Urinary bladder (tissue), 4 donors: ENCODE measurements at places on chromosomes 6 and 20. TPM values are rescaled to one million over a fixed set of nuclear protein-coding genes. Genes with fewer than 3 reads are reported as not detected.

GRCh38 chr6:148367411-148368024 lies 24.9 kb downstream of the SASH1 start:
- DNase-seq: no peak

GRCh38 chr20:36311141-36311853 lies 5.2 kb downstream of the DLGAP4 start:
- no peak for DNase-seq

GRCh38 chr6:122445274-122445673 lies 26.3 kb downstream of the SERINC1 start:
- no peak for DNase-seq

DNA sequence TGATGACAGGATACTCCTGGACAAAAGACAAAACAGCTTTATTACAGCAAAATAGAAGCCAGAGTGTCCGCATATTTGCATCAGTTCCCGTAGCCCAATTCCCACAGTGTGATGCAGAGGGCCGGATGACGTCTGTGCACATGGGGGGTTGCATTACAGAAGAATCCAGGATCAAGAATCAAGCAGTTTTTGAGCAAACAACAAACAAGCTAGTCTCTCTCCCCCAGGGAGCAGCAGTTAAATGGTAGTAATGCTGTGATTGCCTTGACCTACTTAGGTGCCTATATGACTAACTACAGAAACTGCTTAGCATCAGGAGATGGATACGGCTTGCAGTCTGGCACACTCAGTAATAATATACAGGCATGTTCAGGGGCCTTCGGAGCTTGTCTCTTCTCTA lies 3.2 kb upstream of the SDHAF4 start:
- DNase-seq: no peak

GRCh38 chr20:24949756-24950127 lies 673 bp downstream of the CST7 start:
- DNase-seq: no peak

GRCh38 chr6:139029470-139030227 lies 1.1 kb downstream of the ABRACL start:
- no peak for DNase-seq

- no peak for DNase-seq
These were observed 3.2 kb upstream of the HLA-DMB start for GRCh38 chr6:32943864-32944649.

DNA sequence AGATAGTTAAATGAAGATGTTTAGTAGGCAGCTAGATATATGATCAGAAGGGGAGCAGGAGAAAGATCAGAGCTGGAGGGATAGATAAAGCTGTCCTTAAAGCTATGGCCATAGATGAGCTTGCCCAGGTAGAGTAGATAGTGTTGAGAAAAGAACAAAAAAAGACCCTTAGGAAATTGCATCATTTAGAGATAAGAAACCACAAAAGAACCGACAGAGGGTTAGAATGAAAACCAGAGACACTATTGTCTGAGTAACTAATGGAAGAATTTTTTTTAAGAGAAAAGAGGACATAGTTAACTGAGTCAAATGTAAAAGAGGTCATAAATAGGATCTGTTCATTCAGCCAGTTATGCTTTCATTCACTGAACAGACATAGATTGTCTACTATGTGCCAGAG lies 101.8 kb downstream of the TNFAIP3 start:
- DNase-seq: no peak

- DNase-seq: no peak
These were observed 58.3 kb upstream of the TMEM181 start for GRCh38 chr6:158501360-158502262.

DNA sequence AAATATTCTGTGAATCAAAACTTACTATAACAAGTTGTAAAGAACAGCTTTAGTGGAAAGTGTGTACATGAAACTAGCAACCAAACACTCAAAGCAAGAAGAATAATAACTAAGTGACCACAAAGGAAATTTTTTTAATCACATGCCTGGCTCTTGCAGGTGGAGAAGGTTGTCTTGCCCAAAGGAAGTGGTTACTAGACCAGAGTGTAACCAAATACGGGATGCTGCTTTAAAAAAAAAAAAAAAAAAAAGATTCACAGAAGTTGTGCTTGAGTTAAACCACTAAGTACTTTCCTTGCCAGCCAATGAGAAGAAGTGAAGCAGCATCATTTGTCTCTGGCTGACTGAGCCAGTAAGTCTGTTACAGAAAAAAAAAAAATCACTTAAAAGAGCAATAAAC lies 19.1 kb upstream of the HLA-DQB1 start:
- DNase-seq: no peak

DNA sequence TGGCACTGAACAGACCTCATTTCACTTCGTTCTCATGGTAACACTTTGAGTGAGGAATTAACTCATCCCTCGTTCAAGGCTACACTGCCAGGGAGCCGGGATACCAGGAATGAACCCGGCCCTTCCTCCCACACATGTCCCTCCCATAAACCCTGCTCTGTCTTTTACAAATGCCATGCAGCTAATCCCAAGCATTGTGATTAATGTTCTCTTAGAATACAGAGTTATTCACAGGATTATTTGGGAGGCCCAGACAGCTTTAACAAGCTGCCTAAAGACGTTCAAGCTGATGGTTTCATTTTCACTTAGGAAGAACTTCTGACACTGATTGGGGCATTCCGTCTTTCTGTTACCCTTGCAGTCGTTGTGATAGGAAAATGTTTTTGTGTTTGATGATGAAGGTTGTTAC lies 42.5 kb upstream of the CD83 start:
- peak; percentile 29 for DNase-seq

DNA sequence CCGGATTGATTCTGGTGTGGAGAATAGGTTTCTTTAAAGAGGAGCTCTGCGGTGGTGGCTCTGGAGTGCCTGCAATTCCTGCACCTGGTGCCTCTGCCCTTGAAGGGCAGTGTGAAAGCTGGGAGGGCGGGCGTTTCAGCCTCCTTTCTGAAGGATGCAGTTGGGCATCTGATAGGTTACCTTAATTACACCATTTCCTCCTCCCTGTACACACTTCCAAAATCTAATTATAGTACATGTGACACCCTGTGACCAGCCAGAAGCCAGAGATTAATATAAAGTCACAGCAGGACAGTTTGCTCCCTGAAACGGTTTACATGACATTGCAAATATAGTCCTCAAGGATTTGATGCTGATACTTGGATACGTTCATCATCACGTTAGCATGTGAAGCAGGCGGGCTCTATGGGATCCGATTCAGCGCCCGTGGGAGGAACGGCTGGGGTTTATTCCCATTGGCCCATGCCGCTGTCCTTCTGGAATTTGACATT lies 548.2 kb downstream of the QKI start:
- DNase-seq: no peak

GRCh38 chr6:133730881-133731280 lies 158.0 kb upstream of the TCF21 start:
- peak; percentile 42 for DNase-seq

GRCh38 chr6:81788748-81789147 lies 36.3 kb upstream of the TENT5A start:
- no peak for DNase-seq

GRCh38 chr6:36033935-36034334 lies 6.3 kb downstream of the MAPK14 start:
- no peak for DNase-seq

GRCh38 chr20:64055893-64056638 lies 6.6 kb upstream of the SOX18 start:
- DNase-seq: no peak

DNA sequence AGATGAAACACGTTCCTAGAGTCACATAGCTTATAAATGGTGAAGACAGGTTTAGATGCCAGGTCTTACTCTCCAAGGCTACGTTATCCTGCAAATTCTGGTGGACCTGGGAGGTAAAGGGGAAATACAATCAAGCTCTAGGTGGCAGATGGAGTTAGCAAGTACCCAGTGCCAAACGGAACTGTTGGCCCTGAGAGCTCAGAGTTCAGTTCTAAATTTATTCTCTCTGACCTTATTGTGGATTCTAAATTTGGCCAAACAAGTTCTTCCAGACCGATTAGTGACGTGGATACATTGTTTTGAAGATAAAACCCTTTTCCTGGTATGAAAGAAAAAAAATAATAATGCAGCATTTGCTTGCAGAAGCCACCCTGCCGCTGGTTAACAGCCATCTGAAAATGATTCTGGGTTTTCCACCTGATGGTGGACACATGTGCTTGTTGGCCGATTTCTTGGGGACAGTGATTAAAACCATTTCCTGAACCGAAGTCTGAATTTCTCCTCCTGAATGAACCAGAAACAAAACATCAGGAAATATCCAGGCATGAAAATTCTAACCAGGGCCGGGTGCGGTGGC lies 32.5 kb downstream of the RIPOR3 start:
- DNase-seq: no peak

- DNase-seq: no peak
These were observed 89.2 kb downstream of the TRMT11 start for GRCh38 chr6:126075335-126076071.

DNA sequence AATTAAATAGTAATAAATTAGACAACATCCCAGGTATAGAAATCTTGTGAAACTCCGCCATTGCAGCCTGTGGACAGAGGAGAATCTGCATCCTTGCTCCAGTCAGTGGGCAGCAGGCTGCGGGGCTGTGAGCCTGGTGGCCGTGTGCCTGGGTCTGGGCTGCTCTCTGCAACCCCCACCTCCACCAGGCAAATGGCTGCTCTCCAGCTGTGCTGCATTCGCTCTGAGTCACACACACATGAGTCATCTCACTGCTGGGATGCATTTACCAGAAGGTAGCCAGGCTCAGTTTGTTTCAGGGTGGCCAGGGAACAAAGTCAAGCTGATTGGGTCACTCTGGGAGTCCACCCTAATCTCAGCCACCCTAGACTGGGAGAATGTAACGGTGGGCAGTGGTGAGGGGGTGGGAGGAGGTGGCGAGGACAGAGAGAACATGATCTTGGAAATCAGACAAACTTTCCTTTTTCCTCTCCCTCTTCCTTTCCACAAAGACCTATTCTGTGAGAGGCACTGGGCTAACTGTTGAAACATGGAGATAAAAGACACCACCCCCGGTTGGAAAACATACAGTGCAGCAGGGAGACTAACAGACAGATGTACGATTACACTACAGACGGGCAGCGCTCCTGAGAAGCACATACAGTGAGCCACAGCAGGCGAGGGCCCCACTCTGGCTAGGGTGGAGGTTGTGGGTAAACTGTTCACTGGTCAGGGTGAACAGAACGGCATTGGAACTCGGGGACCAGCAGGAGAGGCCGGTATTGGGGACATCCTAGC lies 59.2 kb downstream of the TRAM2 start:
- DNase-seq: peak; percentile 31

DNA sequence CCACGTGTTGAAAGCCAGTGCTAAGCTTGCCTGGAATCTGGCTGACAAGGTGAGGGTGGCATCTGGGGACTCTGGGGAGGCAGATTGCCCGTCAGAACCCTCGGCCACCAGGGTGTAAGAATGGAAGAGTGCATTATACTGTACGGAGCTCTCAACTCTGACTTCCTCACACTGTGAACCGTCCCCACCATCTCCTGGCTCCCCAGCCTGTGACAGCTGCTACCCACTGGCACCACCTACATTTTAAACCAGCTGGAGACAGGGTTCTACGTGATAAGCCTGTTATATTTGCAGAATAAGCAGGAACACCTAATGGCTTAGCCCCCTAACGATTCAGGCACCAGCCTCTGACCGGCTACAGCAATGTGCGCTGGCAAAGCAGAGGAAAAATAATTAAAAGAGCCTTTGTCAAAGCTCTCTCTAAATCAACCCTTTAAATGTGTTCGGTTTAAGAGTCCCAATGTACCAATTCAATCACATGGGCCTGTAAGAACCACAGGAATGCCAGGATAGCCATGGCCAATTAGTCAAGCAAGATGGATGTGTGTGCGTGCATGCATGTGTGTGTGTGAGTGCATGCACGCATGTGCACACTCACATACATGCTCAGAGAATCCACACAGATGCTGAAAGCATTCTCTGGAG lies 89.1 kb upstream of the TAB2 start:
- no peak for DNase-seq

GRCh38 chr6:120096696-120097260 lies 747.2 kb upstream of the MAN1A1 start:
- DNase-seq: no peak

The HSPA1L gene
- total RNA-seq: 2.5 TPM

The SAMHD1 gene
- total RNA-seq: 145 TPM

The LY6G6F gene
- not detected for total RNA-seq

The KCNK17 gene
- 0.95 TPM for total RNA-seq

The SNAP25 gene
- total RNA-seq: 8.6 TPM

The PAQR8 gene
- total RNA-seq: 15.4 TPM

The FRMD1 gene
- 0.21 TPM for total RNA-seq

The DEFB112 gene
- total RNA-seq: not detected

The NCR2 gene
- total RNA-seq: not detected

The CDSN gene
- not detected for total RNA-seq

The PDYN gene
- not detected for total RNA-seq
